Anterior cingulate cortex (tissue), 58 donors: ENCODE measurements at places on chromosomes 4 and X.

GRCh38 chr4:118680808-118681207 is 4.4 kb upstream of the METTL14 start:
- no peak for DNase-seq

DNA sequence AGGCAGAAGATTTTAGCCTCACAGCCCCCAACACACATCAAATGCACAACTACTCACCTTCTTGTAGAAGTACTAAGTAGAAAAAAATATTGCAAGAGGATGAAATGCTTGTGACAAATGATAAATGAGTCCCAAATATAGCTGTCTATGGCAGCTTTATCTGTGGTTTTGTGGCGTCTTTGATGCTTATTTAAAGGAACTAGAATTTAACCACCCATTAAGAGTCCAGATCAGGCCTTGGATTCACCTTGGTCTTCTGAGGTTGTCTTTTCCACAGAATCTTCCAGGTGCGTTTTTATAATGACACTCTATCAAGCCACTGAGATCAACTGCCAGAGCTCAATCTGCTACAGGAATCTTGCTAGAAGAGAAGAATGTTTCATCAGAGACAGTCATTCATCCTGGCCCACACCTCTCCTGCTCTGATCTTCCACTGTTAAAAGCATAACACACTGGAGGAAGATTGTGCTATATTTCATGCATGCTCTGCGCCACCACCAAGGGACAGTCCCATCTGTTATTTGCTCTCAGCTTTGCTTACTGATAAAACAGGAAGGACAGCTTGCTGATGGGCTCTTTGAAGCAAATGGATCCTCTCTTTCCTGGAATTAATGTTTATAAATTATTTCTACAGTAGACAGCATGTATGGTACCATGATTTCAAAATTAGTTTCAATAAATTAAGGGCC is 144.1 kb downstream of the SLC7A11 start:
- DNase-seq, result no peak

DNA sequence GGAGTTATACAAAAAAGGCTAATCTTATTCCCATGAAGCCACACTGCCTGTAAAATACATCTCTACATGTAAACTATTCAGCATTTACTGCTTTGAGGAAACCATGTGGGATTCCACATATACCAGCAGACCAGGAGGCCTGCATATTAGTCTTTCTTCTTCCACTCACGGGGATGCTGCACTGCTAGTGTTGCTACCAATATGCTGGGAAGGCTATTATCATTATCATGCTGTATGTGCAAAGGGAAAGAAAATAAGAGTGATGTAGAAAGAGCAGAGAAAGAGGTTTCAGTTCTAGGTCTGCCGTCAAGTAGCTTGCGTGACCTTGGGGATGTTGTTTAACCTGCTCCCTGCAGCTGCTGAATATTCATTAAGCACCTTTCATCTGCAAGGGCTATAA is 61.0 kb downstream of the MGST2 start:
- no peak for DNase-seq

DNA sequence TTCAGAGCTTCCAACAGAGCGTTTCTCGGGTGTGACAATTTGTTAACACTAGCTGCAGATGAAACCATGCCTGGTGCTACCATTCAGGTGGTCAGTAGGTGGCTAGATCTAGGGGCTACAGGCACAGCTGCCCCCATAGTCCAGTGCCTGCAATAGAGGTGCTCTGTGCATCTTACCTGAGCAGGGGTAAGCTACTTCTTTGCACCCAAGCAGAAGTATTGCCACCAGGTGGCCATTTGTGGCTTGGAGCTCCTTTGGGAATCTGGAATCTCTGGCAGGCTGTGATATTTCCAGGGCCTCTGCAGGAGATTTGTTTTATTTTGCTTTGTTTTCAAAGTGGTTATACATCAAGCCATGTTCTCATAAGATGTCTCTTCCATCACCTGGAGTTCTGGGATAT is 170.7 kb upstream of the PUDP start:
- DNase-seq, result no peak

- DNase-seq, result no peak
Measured at GRCh38 chrX:119497185-119497584, 28.9 kb downstream of the SLC25A5 start.

DNA sequence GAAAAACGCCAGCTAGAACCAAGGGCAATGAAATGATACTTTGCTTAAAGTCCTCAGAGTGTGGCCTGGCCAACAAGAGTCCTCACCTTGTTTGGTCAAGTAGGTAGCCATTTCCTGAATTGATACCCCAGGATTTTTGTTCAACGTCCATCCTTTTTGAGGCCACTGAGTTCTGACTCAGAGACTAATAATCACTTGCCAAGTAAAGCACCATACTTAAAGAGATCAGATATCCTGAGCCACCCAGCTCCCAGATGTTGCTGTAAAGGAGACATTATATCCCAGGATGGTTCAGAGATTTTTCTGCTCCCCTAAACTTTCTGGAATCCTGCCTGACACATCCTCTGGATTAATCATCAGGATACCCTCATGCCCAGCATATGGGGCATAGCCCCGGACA is 190.9 kb downstream of the RAP1GDS1 start:
- no peak for DNase-seq

DNA sequence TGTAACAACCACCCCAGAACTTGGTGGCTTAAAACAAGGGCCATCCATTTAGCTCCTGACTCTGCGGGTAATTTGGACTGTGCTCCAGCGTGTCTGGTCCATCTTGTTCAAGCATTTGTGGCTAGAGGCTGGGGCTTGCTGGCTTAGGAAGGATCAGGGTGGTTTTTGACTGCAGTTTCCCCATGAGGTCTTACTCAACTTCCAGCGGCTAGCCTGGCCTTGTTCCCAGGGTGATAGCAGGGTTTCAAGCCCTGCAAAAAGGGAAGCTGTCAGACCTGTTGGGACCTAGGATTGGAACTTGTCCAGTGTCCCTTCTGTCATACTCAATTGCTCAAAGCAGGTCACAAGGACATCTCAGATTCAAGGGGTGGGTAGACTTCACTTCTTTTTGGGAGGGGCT is 205.9 kb downstream of the STIM2 start:
- DNase-seq, result no peak

GRCh38 chr4:56668267-56668666 is 12.8 kb downstream of the HOPX start:
- DNase-seq, result no peak

GRCh38 chr4:179268791-179269190 is 1826.6 kb upstream of the AGA start:
- DNase-seq, result no peak

- DNase-seq, result no peak
Measured at GRCh38 chr4:164070625-164071024, 576.1 kb downstream of the TMA16 start.

DNA sequence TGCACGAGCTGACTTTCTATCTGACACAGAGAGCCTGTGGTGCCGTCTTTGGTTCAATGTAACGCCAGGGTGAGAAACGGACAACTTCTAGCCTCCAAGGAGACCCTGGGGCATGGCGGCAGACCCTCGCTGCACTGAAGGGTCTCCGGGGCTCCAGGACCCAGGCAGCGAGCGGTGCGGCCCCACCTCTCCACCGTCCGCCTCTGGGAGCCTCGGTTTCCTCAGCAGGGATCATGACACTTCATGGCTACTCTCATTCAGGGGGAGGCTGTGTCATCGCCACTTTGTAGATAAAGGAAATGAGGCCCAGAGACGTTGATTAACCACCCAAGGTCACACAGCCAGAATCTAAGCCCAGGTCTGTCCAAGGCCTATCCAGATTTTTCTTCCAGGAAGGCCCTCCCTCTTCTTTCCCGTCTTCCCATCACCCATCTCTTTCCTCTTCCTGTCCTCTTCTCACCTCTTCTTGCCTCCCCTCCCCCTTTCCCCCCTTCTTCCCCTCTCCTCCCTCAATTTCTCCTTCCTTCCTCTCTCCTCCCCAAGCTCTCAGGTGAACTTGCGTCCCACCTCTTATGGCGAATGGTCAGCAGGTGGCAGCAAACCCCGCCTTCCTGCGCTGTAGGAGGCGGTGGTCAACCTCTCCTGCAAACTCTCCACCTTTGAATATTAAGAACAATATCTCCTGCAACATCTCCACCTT is 69.3 kb upstream of the HMX1 start:
- DNase-seq, result no peak

GRCh38 chrX:150763810-150764209 is 70.6 kb downstream of the MTMR1 start:
- no peak for DNase-seq

DNA sequence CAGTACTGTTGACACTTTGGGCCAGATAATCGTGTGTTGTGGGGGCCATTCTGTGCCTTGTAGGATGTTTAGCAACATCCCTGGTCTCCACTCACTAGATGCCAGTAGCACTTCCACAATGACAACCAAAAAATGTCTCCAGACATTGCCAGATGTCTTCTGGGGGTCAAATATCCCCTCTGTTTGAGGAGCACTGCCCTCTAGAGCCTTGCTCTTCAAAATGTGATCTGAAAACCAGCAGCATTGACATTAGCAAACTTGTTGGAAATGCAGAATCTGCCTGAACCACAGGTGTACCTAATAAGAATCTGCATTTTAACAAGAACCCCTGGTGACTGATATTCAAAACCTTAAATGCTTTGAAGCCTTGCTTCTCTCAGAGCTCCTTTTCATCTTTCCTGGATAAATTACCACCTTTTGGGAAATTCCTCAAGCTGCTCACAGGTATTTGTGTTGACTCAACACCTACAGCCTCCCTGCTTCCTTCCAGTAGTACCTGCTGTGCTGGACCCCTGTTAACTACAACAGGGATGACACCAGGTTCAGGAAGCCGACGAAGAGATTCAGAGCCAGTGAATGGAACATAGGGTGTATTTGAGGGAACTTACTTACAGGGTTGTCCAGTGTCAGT is 459.0 kb upstream of the NR3C2 start:
- no peak for DNase-seq

DNA sequence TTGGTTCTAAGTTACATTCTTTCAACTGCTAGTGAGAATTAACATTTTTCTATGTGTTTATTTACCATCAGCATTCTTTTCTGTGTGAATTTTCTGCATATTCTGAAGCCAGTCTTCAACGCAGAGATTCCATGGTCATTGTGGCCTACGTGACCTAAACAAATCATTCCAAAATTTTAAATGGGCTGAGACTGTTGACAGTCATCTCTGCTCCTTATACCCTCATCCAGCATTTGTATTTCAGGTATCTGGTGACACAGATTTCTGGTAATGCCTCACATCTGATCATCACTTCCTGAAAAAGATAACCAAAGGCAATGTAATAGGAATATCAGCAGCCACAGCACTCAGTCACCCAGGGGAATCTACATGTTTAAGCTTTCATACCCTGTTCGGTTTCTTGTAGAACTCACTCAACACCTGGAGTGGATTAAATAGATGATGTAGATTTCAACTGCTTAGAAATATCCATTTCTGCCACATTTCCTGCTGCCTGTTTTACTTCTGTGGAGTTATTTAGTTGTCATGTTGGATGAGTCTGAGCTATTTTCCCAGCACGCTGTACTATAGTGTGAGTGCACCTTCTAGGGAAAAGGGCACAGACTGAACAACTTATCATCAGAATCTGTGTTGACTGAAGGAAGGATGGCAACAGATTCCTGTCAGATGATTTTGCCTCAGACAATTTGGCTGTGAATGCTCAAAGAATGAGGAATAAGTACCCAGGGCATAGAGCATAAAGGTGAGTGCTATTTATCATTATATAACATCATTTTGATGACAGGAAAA is 73.0 kb upstream of the HPGD start:
- DNase-seq, result no peak

DNA sequence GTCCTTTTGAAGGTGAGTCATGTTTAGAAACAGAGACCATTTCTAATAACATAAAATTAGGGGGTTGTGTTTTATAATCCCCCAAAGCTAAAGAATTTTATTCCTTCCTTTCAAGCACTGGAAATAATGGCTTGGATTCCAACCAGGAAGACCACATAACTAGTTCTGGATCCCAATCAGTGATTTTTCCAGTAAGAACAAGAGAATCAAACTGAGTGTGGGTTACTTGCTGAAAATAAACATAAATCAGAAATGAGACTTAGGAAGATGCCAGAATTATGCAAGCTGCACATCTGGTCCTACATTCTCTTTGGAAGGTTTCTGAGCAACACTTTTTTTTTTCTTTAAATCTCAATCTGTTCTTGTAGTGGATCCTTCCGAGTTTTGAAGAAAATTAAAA is 76.3 kb downstream of the SOWAHB start:
- DNase-seq, result no peak

DNA sequence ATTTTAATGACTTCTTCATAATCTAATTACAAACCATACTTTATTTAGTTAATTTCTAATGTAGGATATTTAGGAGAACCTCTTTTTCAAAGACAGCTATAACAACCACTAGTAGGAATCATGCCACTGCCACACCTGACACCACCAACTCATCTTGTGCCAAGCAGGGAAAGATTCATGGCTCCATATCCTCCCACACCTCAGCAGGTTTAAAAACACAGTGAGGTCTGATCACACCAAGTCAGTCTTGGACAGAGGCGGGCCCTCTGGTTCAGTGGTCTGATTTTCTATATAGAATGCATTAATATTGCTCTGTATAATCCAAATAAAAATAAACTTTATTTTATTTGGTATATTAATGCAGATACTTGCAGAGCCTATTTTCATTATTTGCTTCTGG is 227.7 kb upstream of the TTC29 start:
- DNase-seq, result no peak

GRCh38 chr4:173119818-173120217 is 48.8 kb upstream of the GALNT7 start:
- no peak for DNase-seq

DNA sequence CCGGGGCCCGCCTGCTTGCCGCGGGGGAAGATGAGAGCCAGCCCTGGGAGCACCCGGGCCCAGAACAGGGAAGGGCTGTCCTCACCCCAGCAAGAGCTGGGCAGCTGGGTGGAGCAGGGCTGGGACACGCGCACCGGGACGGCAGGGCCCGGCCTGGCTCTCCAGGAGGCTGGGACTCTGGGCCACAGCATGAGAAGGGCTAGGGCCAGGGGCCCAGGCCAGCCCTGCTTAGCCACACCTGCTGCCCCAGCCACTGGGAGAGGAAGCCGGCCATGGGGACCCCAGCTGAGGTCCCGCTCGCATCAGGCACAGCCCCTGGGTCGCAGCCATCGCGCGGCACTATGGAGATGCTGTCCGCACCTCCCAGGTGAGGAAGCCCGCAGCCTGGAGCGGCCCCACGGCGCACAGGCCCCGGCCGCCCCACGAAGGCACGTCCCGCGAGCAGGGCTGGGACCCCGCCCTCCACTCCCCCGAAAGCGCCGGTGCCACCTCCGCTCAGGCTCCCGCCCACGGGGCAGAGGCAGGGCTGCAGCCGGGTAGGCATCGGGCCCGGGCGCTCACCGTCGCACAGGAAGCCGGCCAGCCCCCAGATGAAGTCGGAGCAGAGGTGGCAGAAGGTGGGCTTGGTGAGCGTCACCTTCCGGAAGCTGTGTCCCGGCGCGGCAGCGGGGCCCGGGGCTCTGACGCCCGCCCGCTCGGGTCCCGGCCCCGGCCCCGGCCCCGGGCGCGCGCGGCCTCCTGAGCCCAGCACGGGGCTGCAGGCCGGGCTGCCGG is 531 bp downstream of the DGKQ start:
- DNase-seq, result no peak

DNA sequence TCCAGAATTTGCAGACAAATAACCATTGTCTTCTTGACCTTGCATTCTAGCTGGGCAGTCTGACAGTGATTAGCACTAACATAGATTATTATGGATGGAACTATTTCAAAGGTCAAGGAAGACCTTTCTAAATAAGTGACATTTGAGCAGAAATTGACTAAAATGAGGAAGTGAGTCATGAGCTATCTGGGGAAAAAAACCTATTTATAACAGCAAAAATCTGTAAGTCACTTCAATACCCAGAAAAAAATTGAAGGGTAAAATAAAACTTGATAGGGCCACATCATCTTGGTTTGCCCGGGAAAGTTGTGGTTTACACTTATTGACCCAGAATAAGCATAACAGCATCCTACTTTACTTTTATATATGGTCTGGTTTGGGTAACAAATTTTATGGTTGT is 414.6 kb upstream of the HS3ST1 start:
- DNase-seq, result no peak
